ENCODE measurements at places on chromosomes 5 and 9.

DNA sequence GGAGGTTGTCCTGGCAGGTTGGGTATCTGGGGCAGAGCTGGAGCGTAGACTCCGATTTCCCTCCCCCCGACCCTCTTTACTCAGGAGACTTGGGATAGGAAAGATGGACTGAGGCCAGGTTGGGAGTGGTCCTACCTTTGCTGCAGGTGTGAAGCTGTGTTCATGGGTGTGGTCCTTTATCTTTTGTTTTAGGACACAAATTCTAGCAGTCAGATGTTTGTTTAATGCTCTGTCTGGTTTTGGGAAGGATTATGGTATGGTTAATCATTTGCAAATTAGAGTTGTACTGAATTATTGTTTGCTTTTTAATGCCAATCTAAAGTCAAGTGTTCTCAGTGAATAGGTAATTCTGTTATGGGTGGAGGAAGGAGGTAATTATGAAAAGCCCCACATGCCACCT lies 14.1 kb upstream of the FAM120AOS start:
- no peak for DNase-seq

DNA sequence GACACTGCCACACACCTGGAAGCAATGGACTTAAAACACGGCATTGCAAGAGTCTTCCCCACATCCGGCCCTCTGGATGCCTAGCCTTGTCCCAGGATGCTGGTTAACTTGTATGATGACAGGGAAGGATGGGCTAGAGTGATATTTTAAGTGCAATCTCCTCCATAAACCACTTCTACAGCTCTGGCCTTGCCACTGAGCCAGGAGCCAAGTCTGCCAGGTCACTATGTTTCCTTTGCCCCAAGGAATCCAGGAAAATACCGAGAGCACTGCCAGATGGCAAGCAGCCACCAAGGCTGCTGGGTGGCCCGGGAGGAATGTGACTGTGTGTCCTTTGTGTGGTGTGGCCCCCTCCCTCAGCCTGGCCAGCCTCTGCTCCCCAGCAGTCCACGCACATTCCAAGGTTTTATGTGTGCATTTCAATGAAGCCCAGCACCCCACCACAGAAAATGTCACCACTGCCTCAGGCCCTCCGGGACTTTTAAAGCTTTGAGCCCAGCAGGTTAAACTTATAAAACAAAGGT lies 106.0 kb downstream of the FRMD3 start:
- DNase-seq = no peak

DNA sequence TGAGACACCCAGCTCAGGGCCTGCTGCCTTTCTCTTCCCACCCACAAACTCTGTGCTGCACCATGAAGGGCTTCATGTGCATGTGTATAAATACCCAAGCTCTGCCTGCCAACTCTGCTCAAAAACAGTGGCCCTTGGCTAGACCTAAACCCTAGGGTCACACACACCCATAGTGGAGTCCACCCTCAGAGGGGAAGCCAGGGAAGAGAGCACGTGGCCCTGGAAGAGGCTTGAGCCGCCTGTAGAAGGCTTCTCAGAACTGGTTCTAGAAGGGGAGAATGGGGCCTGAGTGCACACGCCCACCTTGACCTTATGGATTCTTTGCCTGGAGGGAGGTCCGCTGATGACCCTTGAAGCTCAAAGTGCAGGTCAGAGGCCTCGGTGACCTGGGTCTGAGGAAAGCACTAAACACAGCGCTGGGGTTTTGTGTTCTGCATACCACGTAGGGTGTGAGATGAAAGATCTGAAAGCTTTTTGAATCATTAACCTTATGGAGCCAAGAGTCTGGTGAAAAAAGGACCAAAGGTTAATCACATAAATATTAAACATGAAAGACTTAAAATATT lies 60.6 kb downstream of the CYFIP2 start:
- DNase-seq = no peak

GRCh38 chr5:321230-321725 lies at the start of gene AHRR:
TSS of gene AHRR (plus strand) at chr5:321714. CDS start at chr5:343903, 22,189 bp downstream.
- no peak for DNase-seq

DNA sequence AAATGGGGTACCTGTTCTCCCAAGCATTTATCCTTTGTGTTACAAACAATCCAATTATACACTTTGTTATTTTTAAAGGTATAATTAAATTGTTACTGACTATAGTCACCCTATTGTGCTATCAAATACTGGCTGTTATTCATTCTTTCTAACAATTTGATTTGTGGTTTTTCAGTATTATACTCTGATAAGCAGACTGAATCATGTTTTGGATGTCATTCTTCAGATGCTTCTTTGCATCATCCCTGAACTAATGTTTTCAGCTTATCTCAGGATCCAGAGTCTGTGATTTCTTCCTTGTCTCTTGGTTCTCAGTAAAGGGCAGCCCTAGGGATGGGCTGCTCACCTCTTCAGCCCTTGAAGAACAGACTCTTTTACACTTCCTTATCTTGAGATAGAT lies 177.8 kb upstream of the SGCD start:
- no peak for DNase-seq

DNA sequence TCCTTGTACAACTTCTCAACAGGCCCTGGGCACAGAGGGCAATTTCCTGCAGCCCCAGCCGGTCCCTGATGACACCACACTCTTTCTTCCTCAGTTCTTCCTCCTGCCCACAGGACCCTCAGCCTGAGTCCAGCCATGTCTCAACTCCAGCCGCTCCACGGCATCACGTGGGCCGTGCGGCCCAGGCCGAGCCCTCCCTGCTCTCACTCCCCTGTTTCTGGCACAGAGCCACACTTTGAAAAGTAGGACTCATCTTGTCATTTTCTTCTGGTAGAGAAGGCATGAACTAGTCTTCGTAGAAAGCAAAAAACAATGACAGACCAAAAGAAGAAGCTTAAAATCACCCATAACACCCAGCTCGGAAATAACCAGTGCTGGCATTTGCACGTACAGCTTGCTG lies 404.7 kb upstream of the IRX1 start:
- no peak for DNase-seq

- no peak for DNase-seq
Observed at GRCh38 chr9:2424619-2425033, 197.0 kb upstream of the VLDLR start.

GRCh38 chr9:97615439-97616072 lies 17.6 kb downstream of the TSTD2 start:
- DNase-seq = no peak

DNA sequence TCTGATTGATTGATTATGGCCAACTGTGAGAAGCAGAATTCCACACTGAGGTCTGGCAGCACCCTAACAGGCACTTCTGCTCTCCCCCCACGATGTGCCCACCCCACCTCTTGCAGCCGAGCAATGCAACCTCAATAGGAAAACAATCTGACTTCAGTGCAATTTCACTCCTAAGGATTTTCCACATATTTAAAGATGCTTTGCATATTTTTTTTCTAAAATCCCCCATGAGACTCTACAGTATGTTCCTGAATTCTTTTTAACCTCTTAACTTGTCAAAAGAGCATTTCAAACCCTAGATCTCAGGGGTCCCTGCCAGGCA lies 243.1 kb downstream of the AUH start:
- DNase-seq = no peak

GRCh38 chr9:82436475-82436874 lies 447.9 kb downstream of the SPATA31D1 start:
- no peak for DNase-seq

DNA sequence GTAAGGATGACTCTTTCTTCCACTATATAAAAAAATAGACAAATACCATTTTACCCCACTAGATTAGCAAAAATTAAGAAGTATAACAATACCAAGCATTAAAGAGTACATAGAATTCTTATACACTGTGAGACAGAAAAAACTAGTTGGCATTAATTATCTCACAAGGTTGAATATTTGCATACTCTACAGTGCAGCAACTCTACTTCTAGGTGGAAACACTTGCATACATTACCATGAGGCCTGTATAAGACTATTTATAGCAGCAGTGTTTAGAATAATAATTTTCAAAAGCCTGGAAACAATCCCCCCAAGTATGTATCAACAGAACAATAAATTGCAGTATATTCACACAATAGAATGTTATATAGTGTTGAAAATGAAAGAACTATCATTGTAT lies 19.0 kb upstream of the PURA start:
- DNase-seq = no peak

- no peak for DNase-seq
Observed at GRCh38 chr9:81754245-81754644, 64.9 kb upstream of the TLE1 start.

GRCh38 chr5:65359569-65359968 lies 122.2 kb downstream of the ADAMTS6 start:
- DNase-seq = no peak

DNA sequence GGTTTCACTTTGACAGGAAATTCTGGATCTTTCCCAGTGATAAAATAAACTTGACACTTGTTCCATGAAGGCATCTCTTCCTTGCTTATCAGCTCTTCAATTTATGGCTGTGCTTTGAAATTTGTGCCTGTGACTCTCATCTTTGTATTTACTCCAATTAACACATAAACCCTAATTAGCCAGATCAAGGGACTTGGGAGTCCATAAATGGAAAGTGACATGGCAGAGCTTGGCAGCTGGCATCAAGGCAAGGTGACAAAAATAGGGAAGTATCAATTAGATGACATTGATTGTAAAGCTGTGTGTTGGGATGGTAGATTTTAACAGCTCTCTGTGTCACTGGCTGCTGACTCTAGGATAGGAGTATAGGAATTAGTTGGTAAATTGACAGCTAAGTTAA lies 133.9 kb downstream of the PBX3 start:
- DNase-seq = no peak

DNA sequence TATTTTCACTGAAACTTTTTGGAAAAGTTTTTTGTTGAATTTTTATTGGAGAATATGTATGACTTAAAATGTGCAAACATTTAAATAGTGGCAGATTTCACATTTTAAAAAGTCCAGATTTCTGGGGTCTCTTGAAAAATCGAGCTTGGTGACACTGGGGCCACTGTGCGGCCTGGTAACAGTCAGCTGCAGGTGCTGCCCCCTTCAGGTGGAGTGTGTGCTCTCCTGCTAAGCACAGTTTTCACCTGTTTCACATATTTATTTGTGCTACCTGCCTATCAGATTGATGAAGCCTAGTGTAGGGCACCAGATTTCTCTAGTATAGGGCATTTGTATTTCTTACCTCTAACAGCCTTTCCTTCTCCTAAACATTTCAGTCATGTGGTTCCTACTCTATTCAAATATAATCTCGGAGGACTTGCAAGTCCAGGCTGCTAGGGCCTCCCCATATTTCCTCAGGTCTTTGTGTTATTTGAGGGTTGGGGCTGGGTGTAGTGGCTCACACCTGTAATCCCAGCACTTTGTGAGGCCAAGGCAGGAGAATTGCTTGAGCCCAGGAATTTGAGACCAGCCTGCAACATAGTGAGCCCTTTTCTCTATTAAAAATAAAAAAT lies 95.8 kb upstream of the KLF9 start:
- DNase-seq = no peak
